ENCODE measurements at places on chromosomes 6 and 20.

GRCh38 chr6:29941471-29941870, 861 bp upstream of the HLA-A start:
- no peak for DNase-seq

DNA sequence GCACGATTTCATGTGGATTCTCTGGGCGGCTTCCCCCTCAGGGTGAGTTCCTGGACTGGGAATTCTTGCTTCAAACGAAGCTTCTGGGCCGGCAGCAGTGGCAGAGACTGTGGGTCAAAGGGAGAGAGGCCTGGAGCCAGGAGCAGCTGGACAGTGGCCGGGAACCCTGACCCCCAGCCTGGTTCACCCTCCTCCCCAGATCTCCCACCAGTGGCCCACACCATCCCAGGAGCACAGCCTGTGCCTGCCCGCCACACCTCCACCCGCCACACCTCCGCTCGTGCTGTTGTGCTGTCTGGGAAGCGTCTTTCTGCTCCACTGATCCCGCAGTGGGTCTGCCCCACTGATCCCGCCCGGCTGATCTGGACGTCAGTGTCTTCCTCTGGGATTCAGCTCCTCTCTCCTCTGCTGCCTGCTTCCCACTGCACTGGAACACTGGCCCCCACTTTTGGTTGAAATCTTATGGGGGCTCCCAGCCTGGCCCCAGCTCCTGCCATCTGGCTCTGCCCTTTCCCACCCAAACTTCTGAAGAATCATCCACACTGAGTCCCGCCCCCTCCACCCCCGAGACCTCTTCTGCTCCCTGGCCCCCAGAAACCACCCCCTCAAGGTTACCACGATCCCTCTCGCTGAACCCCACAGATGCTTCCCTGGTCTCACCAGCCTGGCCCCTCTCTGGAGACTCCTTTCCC, 9.8 kb downstream of the ZBP1 start:
- no peak for DNase-seq

- DNase-seq = no peak
Observed at GRCh38 chr20:13271098-13271497, 50.0 kb downstream of the ISM1 start.

GRCh38 chr6:70700922-70701876, 33.5 kb downstream of the SMAP1 start:
- no peak for DNase-seq

- no peak for DNase-seq
Observed at GRCh38 chr6:48021904-48022303, 89.1 kb downstream of the PTCHD4 start.

GRCh38 chr6:53464483-53464882, 80.4 kb downstream of the GCLC start:
- DNase-seq = no peak

DNA sequence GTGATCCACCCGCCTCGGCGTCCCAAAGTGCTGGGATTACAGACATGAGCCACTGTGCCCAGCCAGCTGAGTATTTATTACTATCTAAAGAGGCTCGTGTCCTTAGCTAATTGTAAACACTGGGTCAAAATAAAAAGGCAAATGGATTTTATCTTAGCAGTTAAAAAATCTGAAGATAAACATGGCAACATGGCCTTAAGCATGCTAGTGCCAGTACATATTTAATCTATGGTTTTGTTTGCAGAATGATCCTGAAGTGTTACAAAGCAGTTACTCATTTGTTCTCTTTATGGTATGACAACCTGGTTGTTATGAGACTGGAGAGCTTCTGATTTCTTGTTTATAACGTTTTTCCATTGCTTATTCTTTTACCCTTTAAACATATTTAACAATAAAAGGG, 3.9 kb upstream of the KIAA0408 start:
- no peak for DNase-seq

DNA sequence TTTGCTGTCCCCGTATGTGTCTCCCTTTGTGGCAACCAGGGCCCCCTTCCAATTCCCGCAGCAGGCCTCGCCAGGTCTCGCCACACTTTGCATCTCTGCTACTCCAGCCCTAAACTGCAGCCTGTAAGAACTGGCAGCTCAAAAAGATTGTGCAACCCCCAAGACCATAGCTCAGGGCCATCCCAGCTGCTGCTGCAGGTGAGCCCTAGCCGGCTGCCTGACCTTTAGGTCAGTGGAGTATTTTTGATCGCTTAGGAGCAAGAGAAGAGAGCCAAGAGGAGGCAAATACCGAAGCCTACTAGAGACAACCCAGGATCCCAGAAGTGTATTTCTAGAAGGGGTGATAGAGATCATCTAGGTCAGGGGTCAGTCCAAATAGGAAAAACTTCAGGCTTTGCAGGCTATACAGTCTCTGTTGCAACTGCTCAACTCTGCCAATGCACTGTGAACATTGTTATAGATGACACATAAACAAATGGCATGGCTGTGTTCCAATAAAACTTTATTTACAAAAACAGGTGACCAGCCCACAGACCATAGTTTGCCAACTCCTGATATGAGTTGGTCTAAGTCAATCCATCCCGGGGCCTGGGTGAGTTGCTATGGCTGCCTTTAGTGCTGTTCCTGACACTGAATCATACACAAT, 138.4 kb downstream of the EYA2 start:
- no peak for DNase-seq

- no peak for DNase-seq
Observed at GRCh38 chr20:37622728-37623127, 71.1 kb upstream of the CTNNBL1 start.

GRCh38 chr6:169070506-169071176, 183.0 kb downstream of the THBS2 start:
- DNase-seq = no peak

GRCh38 chr20:50037123-50037522, 54.3 kb downstream of the SNAI1 start:
- DNase-seq = no peak

DNA sequence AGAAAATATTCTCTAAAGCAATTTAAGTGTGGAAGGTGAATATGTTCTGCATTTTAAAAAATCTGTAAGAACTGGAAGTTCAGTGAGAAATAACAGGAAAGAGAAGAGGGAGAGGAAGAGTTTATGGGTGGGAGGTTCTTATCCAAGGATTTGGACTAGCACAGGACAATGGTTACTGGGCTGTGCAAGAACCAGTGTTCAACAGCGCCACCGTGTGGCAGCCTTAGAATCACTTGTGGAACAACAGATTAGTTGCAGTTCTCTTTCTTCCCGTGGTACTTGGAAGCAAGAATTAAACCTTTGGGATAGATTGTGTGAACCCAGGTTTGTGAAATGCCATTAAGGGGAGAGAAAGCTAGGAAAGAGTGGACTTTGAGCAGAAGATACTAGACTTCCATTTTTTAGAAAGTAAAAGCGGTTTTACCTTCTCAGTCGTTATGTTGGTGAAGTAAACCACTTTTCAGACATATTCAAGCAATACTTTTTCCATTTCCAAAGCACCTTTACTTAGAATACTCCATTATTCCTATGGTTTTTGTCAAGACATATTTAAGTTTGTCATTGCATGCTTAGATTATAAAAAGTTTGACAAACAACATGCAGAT, 436.7 kb downstream of the RNF144B start:
- DNase-seq = no peak

- DNase-seq = no peak
Observed at GRCh38 chr20:46852313-46852712, 42.3 kb upstream of the EYA2 start.
